ENCODE measurements at places on chromosomes 2 and 18. TPM values are rescaled to one million over a fixed set of nuclear protein-coding genes. Genes with fewer than 3 reads are reported as not detected.

- H3K4me3 ChIP-seq, result no peak overlapping the region
- H3K27ac ChIP-seq, result no peak overlapping the region
- H3K36me3 ChIP-seq, result no peaks in the 10 kb centered on the region
Observed at GRCh38 chr2:216082805-216083204, 1.1 kb downstream of the TMEM169 start.

- no peaks in the 10 kb centered on the region for H3K36me3 ChIP-seq
- H3K27me3 ChIP-seq, result no peaks in the 10 kb centered on the region
- H3K4me1 ChIP-seq, result no peaks in the 10 kb centered on the region
- DNase-seq, result peak; percentile 93
- no peak overlapping the region for H3K4me3 ChIP-seq
- H3K27ac ChIP-seq, result no peak overlapping the region
Observed at GRCh38 chr18:60984510-60984909, 348.7 kb upstream of the CDH20 start.

DNA sequence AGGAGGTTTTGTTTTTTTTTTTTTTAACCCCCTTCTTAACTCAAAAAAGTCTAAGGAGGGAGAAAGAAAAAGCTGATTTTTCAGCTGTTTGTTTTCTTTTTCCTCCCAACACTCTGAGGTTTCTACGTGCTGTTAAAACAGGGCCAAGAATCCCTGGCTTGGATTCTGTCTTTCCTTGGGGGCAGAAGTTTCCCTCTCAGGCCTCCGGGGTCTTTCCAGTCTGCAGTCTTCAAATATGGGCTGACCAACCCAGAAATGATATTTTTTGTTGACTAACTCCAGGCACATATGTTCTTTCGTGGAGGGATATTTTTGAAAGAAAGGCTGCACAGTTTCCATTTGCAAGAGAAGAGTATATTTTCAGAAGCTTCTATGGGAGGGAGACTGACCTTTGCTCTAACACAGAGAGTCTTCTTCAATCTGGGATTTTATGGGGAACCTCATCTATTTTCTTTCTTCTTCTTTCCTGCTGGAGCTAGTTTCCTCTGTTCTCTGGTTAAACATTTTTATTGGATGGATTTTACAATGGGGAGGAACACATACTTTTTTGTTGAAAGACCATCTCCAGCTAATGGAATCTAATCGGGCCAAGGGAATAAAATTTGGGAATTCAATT, 93.3 kb upstream of the SPRED2 start:
- H3K4me1 ChIP-seq, result peaks cover 3% of the 10 kb centered on the region
- H3K36me3 ChIP-seq, result no peaks in the 10 kb centered on the region
- H3K27me3 ChIP-seq, result no peaks in the 10 kb centered on the region
- no peak for DNase-seq

DNA sequence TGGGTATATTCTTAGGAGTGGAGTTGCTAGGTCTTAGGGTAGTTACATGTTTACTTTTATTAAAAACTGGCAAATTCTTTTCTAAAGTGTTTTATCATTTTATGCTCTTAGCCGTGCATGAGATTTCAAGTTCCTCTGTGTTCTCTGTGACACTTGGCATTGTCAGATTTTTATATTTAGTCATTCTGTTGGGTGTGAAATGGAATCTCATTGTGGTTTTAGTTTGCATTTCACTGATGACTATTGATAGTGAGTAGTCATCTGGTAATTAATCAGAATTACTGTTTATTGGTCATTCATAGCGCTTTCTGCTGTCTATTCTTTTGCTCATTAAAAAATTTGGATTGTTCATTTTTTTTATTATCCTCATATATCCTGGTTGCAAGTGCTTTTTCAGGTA, 34.1 kb downstream of the RAB3GAP1 start:
- H3K4me3 ChIP-seq, result no peak overlapping the region
- DNase-seq, result peak; percentile 23
- H3K4me1 ChIP-seq, result no peaks in the 10 kb centered on the region
- no peak overlapping the region for H3K27ac ChIP-seq

- H3K4me3 ChIP-seq, result no peak overlapping the region
- peaks cover 2% of the 10 kb centered on the region for H3K4me1 ChIP-seq
- H3K27me3 ChIP-seq, result no peaks in the 10 kb centered on the region
- no peak overlapping the region for H3K27ac ChIP-seq
- peaks cover 2% of the 10 kb centered on the region for H3K36me3 ChIP-seq
Observed at GRCh38 chr2:134421556-134422328, 167.9 kb downstream of the MGAT5 start.

- H3K27ac ChIP-seq, result no peak overlapping the region
- H3K4me1 ChIP-seq, result no peaks in the 10 kb centered on the region
- no peak overlapping the region for H3K4me3 ChIP-seq
- H3K36me3 ChIP-seq, result no peaks in the 10 kb centered on the region
Observed at GRCh38 chr2:211144078-211144477, 587.7 kb downstream of the CPS1 start.

- no peak overlapping the region for H3K27ac ChIP-seq
- H3K4me3 ChIP-seq, result no peak overlapping the region
- DNase-seq, result no peak
- H3K27me3 ChIP-seq, result no peaks in the 10 kb centered on the region
- H3K4me1 ChIP-seq, result no peaks in the 10 kb centered on the region
Observed at GRCh38 chr2:184927040-184927439, 328.7 kb downstream of the ZNF804A start.

GRCh38 chr2:48120759-48121242, 214.5 kb upstream of the FBXO11 start:
- peak; percentile 42 for DNase-seq
- no peaks in the 10 kb centered on the region for H3K36me3 ChIP-seq
- H3K27me3 ChIP-seq, result no peaks in the 10 kb centered on the region

DNA sequence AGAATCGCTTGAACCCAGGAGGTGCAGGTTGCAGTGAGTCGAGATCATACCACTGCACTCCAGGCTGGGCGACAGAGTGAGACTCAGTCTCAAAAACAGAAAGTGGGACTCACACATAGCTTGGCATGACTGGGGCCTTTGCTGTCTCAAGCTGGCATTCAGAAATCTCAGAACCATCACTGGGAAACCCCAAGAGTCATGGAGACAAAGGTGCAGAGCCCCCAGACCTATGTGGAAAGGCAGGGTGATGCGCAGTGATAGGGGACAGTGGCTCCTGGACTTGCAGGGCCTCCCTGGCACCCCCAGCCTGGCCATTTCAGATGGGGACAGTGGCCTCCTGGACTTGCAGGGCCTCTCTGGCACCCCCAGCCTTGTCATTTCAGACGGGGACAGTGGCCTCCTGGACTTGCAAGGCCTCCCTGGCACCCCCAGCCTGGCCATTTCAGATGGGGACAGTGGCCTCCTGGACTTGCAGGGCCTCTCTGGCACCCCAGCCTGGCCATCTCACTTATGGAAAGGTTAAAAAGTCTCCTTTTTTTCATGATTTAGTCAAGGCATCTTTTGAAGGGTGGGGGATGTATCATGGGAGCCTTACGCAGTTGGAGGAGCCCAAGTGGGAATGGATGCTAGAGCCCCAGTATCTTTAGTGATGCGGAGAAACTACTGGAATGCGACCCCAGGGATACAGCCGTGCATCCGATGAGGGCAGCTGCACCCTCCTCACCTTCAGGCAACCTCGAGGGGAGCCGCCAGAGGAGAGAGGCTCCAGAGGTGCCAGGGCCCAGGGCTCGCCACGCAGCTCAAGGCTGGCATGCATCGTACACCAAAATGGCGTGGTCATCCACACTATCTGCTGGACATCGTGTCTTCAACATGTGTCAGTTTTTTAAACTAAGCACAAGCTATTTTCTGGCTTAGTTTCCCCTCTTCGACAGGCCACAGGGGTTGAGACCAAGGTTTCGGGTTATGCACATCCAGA, 30.5 kb downstream of the ZNF516 start:
- no peak overlapping the region for H3K27ac ChIP-seq
- H3K4me1 ChIP-seq, result peaks cover 12% of the 10 kb centered on the region
- no peak overlapping the region for H3K4me3 ChIP-seq
- no peaks in the 10 kb centered on the region for H3K27me3 ChIP-seq
- DNase-seq, result no peak
- peaks cover 1% of the 10 kb centered on the region for H3K36me3 ChIP-seq

- H3K27ac ChIP-seq, result no peak overlapping the region
- no peak overlapping the region for H3K4me3 ChIP-seq
- peaks cover 10% of the 10 kb centered on the region for H3K36me3 ChIP-seq
Observed at GRCh38 chr2:127986548-127987079, 41.2 kb downstream of the SAP130 start.

- H3K4me1 ChIP-seq, result no peaks in the 10 kb centered on the region
- no peak overlapping the region for H3K27ac ChIP-seq
- H3K4me3 ChIP-seq, result no peak overlapping the region
- H3K36me3 ChIP-seq, result no peaks in the 10 kb centered on the region
Observed at GRCh38 chr18:36366994-36367839, 69.7 kb downstream of the FHOD3 start.

DNA sequence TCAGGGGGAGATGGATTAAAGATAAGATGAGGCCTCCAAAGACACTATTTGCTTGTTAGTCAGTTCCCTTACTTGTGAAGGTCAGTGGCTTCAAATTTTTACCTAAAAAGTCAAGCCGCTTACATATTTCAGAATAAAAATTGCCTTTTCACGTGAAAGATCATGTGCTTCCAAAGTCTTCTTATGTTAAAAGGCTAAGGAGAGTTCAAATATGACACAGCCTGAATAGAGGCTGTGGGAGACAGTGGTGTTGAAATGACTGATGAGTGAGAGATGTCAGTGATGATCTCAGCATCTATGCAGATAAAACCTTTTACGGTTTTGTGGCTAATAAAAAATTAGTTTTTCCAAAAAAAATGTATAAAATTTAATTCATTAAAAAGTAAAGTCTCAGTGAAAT, 40.5 kb downstream of the UPP2 start:
- H3K4me1 ChIP-seq, result no peaks in the 10 kb centered on the region
- H3K27me3 ChIP-seq, result peaks cover 2% of the 10 kb centered on the region
- no peak overlapping the region for H3K4me3 ChIP-seq
- DNase-seq, result no peak

DNA sequence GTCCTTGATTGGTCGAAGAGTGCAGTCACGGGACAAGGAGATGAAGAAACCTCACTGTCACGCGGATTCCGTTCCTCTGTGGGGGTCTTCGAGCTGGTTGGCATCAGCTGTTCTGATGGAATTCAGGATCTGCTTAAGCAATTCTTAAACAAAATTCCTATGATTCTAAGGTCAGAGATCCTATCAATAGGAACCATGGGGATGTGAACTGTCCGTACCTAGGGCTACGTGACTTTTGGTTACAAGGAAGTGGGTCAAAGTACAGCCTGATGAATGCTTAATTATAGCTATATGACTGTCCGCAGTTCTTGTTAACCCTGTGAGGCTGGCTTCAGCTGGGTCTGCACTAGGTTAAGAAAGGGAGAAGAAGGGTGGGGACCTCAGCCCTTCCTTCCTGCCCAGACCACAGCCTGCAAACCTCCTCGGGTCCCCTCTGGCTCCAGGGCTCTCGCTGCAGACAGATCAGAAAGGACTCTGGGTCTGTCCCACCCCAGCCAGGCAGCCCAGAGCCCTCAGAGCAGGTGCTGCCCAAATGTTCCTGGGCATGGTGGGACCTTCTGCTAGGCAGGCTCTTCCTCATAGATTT, 44.2 kb upstream of the TAF1B start:
- H3K36me3 ChIP-seq, result no peaks in the 10 kb centered on the region
- no peak for DNase-seq
- no peaks in the 10 kb centered on the region for H3K27me3 ChIP-seq
- no peak overlapping the region for H3K27ac ChIP-seq
- H3K4me1 ChIP-seq, result peaks cover 22% of the 10 kb centered on the region
- no peak overlapping the region for H3K4me3 ChIP-seq

DNA sequence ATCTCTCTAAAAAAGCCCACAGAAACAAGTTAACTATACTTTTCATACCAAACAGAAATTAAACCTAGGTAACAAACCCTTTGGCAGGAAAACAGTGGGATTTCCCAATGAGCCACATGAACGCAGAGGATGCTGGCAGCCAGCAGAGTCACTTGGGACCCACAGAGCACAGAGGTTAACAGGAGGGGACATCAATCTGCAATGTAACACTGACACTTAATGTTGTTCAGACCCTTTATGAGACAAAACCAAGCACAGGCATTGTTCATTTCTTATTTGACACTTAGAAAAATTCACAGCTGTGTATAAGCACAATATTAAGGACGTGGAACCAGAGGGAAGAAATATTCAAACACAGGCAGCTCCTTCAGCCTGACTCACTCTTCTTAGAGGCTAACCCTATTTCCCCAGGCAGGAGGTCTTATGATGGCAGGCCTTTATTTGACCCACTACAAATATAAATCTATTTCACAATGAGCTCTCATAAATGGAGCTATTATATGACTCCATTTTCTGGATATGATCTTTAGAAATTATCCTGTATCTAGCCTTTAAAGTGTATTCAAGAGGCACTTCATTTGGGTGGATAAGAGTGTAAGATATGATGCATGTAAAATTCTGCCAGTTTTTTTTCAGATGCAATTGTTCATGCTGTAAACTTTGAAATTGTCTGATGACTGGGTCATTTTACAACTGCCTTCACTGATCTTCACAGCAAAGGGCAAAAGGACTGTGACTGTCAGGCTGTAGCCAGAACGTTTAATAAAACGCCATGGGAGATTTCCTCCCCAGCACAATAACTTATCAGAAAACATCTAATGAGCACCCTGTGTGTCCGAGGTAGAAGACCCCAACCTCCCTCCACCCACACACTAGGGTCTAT, 132.8 kb upstream of the SATB2 start:
- no peak overlapping the region for H3K27ac ChIP-seq
- H3K4me1 ChIP-seq, result no peaks in the 10 kb centered on the region
- no peak overlapping the region for H3K4me3 ChIP-seq
- H3K27me3 ChIP-seq, result no peaks in the 10 kb centered on the region
- DNase-seq, result no peak

GRCh38 chr2:232061265-232061664, 99.8 kb downstream of the DIS3L2 start:
- H3K4me3 ChIP-seq, result no peak overlapping the region
- no peaks in the 10 kb centered on the region for H3K27me3 ChIP-seq
- H3K36me3 ChIP-seq, result no peaks in the 10 kb centered on the region
- H3K4me1 ChIP-seq, result no peaks in the 10 kb centered on the region

DNA sequence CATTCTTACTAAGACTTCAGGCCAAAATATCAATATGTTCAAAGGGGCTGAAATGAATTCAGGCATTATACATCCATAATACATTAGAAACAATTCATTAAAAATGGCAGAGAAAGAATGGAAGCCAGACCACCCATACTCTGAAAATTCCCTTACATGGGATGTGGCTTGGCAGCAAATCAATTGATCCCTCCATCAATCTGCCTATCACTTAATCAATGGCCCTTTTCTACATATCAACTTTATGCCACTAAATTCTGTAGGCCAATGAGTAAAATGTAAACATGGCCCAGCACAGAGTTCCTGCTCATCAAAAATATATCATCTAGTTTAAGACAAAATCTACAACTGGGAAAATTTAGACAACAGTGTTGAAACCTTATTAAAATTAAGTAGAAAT, 41.8 kb upstream of the SLC14A2 start:
- H3K4me1 ChIP-seq, result no peaks in the 10 kb centered on the region
- no peak overlapping the region for H3K27ac ChIP-seq
- H3K4me3 ChIP-seq, result no peak overlapping the region
- H3K27me3 ChIP-seq, result no peaks in the 10 kb centered on the region
- H3K36me3 ChIP-seq, result no peaks in the 10 kb centered on the region
- no peak for DNase-seq

Gene RGPD5
- total RNA-seq, result 8.2 TPM

Gene ALPG
- not detected for total RNA-seq

Gene PFN4
- total RNA-seq, result 1.5 TPM

Gene HOXD12
- total RNA-seq, result not detected

Gene CRYGC
- not detected for total RNA-seq

Gene DYSF
- not detected for total RNA-seq

Gene HOXD1
- total RNA-seq, result not detected

Data from fibroblast of lung (primary cell).